ENCODE measurements at places on chromosomes 5 and 9. TPM values are rescaled to one million over a fixed set of nuclear protein-coding genes. Genes with fewer than 3 reads are reported as not detected.

DNA sequence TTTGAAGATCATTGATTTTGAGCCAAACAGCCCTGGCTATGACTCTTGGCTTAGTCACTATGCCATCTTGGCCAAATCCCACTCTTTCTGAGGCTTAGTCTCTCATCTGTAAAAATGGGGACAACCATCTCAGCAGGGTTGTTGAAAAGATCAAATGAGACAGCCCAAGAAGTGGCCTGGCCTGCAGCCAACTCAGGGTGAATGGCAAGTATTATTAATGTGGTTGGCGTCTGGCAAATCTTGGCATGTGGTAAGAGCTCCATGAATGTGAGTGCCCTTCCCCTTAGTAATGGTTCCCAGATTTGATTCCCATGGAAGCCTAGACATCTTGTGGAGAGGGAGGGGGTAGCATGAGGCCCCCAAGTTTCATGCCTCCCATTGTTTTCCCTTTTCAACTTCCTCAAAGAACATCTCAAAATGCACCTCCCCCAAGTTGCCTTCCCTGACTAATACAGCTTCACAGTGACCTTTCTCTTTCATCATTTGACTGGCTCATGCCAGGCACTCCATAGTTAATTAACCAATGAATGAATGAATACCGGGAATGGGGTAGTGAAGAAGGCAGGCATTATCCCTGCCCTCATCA, 11.8 kb upstream of the TGFBI start:
- DNase-seq, result no peak

DNA sequence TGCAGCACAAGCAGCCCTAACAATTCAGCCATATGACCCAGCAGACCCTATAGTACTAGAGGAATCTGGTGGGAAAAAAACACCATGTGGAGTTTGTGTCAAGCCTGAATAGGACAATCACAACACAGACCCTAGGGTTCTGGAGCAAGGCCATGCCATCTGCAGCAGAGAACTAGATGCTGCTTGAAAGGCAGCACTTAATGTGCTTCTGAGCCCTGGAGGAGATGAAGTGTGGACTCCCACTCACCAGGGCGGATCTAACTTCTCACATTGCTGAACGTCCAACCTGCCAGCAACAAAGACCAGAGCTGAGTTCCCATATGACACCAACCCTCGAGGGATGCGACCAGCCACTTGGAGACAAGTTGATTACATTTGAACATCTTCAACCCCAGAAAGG, 43.2 kb downstream of the GABBR2 start:
- no peak for DNase-seq

GRCh38 chr9:17401858-17402257, 177.0 kb upstream of the SH3GL2 start:
- no peak for DNase-seq

DNA sequence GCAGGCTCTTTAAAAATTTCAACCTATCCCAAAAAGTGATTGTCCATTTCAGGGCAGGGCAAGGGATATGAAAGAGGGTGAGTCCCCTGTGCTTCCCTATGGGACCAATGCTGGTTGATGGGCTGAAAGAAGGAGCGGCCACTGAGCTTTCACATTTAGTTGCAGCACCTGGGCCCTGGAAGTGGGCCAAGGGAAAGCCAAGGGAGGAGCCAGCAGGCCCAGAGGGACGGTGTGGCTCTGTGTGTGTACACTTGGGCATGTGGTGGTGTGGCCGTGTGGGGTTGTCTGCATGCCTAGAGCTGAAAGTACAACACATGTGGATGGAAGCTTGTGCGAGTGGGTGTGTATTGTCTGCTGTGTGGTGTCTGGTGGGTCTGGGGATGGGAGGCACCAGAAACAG, 14.0 kb upstream of the PSMD5 start:
- DNase-seq, result no peak

- DNase-seq, result no peak
Measured at GRCh38 chr5:93675460-93676450, 65.6 kb downstream of the POU5F2 start.

DNA sequence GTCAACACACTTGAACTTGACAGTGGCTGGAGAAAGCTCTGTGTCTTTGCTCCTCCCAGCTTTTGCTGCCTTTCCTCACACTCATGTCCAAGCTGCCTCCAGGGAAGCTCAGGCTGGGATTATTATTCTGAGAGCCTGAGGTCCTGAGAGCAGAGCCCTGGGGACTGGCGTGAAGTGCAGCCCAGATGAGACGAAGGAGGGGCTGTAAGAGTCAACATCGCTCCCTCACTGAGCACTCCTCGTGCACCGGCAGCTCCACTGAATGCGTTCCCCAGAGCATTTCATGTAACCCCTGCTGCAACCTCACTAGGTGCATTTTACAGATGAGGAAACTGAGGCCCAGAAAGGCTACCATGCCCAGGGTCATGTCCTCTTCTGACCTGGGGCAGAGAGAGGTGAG, 63.5 kb upstream of the PHYKPL start:
- DNase-seq, result no peak

GRCh38 chr5:73229271-73229670, 56.3 kb downstream of the TMEM174 start:
- no peak for DNase-seq

GRCh38 chr5:151155775-151156506, 1.6 kb downstream of the ANXA6 start:
- no peak for DNase-seq

- DNase-seq, result no peak
Measured at GRCh38 chr5:90843443-90843842, 284.8 kb downstream of the ADGRV1 start.

- DNase-seq, result no peak
Measured at GRCh38 chr5:145943674-145944121, 7.3 kb downstream of the SH3RF2 start.

DNA sequence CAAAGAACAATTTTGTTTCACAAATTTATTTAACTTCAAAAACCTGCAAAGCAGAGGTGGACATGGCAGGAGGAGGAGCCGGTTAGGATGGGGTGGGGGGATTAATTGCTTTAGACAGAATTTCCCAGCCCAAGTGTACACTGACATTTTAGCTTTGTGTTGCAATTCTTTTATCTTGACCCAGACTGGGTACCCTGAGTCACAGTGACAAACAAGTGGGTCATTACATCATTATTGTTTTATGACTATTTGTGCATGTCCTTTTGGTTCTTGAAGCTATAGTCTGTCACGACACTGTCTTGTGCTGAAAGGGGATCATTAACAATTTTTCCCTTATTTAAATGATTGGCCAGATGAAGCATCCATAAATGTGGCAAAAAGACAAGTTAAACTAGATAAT, 84.5 kb upstream of the VCAN start:
- no peak for DNase-seq

- no peak for DNase-seq
Measured at GRCh38 chr9:87859137-87859536, 23.5 kb upstream of the SPATA31E1 start.

DNA sequence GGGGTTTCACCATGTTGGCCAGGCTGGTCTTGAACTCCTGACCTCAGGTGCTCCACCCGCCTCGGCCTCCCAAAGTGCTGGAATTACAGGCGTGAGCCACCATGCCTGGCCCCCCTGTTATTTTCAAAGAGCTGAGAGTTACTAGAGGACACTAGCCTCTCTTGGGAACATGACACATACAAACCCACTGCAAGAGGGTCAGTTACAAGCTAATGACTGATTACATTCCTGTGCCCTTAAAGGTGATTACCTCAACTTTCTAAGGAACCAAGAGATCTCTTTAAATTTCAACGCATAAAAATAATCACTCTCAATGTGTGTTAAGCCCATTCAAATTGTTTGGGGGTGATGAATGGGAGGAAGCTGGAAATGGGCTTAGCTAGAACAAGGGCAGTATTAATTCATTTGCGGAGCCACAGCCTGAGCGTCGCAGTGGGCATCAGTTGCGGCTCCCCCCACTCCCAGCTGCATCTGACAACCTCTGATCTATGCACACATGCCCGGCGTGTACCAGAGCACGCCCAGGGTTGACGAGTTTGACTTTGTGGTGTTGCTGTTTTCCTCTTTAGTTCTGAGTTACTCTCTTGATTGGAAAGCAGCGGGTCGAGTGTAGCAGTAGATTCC, 146.9 kb downstream of the GOLPH3 start:
- DNase-seq, result no peak

DNA sequence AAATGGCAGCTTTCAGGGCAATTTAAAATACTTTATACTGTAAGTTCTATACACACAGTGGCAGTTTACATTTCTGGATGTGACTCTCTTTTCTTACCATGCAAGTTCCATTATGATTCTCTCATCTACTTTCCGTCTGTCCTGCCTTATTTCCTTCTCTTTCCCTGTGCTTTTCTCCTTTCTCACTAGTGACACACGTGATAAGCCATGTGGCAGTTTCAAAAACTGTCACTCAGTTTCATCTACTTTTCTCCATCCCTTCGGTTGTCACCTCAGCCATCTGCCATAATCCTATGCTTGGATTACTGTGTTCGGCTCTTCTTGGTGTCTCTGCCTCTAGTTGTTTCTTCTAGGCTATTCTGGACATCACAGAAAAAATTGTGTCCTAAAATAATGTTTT, 46.8 kb upstream of the ATG10 start:
- DNase-seq, result no peak

DNA sequence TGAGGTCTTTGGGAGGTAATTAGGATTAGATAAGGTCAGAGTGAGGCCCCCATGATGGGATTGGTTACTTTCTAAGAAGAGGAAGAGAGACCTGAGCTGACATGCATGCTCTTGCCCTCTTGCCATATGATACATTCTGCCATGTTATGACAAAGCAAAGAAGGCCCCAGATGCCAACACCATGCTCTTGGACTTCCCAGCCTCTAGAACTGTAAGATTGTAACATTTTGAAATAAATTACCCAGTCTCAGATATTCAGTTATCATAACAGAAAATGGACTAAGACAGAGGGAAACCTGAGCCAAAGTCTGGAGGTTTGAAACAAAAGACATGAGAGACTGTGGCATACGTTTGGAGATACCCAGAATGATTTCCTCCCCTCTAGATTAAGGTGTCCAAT, 318.6 kb downstream of the ARHGEF28 start:
- no peak for DNase-seq

GRCh38 chr9:127965953-127966352, 14.8 kb downstream of the EEIG1 start:
- no peak for DNase-seq

GRCh38 chr5:14842117-14842516, 29.5 kb downstream of the ANKH start:
- no peak for DNase-seq

DNA sequence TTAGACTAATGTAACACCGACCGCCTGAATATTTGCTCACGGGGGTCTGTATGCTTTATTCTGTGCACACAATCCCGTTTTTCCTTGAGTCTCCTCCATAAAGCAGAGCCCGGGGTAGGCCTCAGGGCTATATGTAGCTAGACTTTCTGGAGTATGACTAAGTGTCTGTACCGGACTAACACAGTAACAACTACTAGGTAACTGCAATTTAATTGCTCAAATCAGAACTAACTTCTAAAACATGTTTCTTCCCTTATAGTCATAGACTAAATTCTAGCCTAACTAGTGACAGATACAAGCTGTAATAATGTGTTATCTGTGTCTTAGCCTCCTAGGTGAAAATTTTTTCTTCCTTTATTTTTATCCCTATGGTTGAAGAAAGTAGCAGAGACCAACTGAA, 2.1 kb downstream of the REEP5 start:
- no peak for DNase-seq

DNA sequence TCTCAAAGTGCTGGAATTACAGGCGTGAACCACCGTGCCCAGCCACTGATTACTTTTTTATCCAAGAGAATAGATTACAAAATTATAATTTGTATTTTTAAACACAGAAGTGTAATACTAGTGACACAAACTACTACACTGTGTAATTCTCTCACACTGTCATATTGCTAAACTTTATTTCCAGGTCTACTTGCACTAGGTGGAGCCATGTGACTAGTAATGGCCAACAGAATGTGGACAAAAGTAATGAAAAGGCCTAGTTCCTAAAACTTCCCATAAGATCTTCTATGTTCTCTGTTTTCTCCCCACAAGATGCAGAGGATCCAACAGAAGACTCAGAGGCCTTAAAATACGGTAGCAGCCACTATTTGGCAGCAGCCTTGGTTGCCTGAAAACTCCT, 27.3 kb downstream of the NADK2 start:
- DNase-seq, result no peak

DNA sequence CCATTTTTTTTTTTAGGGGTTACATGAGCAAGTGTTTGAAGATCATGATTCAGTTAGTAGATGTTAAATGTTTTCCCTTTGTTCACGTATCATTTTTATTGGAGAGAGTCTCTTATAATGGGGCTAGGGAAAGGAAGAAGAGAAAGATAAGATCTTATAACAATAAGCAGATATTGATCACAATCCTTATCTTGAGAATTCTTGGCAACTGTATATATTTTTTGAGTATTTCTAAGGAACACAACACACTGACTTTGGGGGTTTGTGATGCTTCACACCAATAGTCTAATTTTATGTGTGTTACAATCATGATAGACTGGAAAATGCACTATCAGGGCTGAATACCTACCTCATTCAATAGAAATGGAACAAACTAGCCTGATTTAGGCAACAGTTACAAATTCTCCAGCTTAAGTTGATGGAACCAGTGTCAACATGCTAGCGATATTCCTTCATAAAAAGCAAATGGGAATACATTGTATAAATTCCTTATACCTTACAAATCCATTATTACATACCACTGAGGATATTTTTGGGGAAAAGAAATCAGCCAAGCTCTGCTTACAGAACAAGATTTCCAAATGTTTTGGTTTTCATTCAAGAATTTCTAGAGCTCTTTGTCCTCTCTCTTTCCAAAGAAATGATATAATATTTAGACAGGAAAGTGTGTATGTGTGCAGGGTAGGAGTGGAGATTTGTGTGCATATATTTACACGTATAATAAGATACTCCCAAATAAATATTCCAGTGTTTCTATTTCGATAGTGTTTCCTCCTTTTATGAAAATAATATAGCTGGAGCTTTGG, 41.5 kb downstream of the SVEP1 start:
- no peak for DNase-seq

GRCh38 chr9:85630676-85631075, 111.1 kb downstream of the AGTPBP1 start:
- no peak for DNase-seq

SPINK6 gene
- polyA plus RNA-seq, result not detected

TYRP1 gene
- polyA plus RNA-seq, result 2.9 TPM

NPR3 gene
- polyA plus RNA-seq, result 8.6 TPM

GPR151 gene
- polyA plus RNA-seq, result not detected

OR1L8 gene
- polyA plus RNA-seq, result 0.13 TPM

SOX30 gene
- 0.39 TPM for polyA plus RNA-seq

SPINK7 gene
- polyA plus RNA-seq, result 0.62 TPM

Data from left renal cortex interstitium (tissue), 4 donors.